ENCODE measurements at places on chromosomes 12 and 14.

DNA sequence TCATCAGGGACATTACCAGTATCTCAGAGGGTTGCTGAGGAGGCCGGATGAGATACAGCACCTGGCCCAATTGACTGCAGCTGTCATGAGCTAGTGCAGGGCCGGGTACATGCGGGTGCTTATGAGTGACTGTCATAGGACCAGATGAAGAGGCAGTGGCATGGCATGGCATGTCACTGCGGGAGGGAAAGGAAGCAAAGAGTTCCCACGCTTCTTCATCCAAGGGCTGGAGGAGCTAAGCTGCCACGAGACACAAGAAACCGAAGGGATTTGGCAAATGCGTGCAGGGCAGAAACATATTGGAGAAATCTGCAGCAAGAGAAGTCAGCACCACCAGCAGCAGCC, 10.7 kb upstream of the GPX2 start:
- no peak for DNase-seq

GRCh38 chr12:41277946-41278267, 89.8 kb downstream of the PDZRN4 start:
- DNase-seq: no peak

DNA sequence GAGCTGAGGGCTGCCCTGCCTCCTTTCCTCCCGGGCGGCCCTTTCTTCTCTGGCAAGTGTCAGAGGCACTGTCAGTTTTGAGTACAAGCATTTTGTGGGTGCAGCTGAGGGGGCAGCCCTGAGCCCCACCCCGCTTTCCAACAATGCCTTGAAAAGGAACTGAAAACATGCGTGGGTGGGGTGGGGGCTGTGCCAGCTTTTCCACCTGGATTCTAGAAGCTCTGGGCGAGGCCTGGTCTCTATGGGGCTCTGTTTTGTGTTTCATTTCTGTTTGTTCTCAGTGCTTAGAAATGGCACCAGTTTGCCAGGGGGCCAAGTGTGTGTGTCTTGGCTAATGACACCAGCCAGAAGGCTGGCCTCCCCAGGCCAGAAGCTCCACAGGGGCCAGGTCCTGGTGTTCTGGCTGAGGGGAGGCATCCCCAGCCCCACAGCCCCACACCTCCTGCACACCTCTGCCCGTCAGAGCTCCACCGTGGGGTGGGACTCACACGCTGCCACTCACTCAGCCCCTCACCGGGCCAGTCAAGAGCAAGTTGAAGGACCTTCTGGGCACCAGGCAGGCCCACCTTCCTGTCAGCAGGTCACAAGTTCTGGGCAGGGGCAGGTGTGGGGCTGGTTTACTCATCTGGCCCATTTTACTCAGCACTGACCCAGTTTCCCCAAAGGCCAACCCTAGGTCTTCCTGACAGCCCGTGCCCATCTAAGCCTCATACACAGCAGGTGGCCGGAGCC, 155.1 kb downstream of the CALM1 start:
- DNase-seq: no peak

- DNase-seq: no peak
Observed at GRCh38 chr14:68477110-68477455, 315.8 kb downstream of the ZFP36L1 start.

DNA sequence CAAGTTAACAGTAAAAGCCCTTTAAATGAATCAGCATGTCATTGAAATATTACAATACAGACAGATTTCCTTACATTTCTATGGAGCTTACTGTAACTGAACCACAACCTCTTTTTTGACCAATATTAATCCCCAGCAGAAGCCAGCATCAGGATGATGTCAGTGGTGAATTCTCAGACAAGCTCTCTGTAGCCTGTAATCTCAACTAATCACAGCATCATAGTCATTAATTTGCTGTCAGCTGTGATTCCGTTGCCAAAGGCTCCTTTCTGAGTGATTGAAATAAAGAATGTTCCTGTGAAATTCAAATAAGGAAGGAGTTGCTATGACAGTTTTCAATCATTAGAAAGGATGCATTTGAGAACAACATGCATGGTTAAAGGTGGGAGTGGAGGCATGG, 323.1 kb downstream of the PDZRN4 start:
- DNase-seq: no peak

GRCh38 chr12:11633968-11634367, 15.5 kb upstream of the ETV6 start:
- DNase-seq: no peak

- DNase-seq: peak; percentile 50
Observed at GRCh38 chr12:98591209-98591608, 2.3 kb upstream of the SLC25A3 start.

- DNase-seq: no peak
Observed at GRCh38 chr12:92049403-92049802, 96.2 kb downstream of the BTG1 start.

DNA sequence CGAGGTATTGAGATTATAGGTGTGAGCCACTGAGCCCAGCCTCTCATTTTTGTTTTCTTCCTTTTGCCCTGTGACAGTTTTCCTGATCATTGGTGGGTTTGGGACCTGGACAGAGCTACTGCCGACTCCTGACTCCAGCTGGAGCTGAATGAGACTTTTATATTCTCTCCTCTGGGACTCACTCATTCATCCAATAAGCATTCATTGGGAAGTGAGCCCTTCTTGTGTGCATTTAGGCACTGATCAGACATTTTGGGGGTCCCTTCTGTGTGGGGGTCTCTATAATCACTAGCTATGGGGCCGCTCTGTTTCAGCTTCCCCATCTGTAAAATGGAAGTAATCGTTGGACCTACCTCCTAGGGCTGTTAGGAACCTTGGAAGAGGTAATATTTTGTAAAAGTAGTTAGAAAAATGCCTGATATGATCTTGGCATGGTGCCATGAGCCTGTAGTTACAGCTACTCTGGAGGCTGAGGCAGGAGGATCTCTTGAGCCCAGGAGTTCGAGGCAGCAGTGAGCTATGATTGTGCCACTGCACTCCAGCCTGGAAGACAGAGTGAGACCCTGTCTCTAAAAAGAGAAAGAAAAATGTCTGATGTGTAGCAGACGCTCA, 7.2 kb downstream of the SH2B3 start:
- DNase-seq: no peak

GRCh38 chr12:45887544-45887943, 102.8 kb downstream of the SCAF11 start:
- no peak for DNase-seq

DNA sequence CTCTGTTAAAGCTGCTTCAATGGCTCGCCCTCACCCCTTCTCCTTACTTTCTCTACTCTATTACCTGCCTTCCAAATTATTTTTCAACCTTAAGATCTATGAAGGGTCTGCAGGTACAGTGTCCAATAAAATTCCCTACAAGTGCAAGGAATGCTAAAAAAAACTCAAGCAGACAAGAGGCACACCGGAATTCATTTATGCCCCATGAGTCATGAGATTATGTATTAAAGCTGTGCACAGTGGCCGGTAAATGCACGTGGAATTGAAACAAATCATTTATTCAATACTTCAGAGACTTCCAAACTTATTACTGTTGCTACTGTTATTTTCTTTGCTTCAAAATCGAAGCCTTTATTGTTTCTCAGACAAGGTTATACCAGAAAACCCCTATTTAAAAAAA, 68.4 kb downstream of the ST8SIA1 start:
- no peak for DNase-seq

GRCh38 chr12:65825507-65826352, 1.4 kb downstream of the HMGA2 start:
- DNase-seq: peak; percentile 42

DNA sequence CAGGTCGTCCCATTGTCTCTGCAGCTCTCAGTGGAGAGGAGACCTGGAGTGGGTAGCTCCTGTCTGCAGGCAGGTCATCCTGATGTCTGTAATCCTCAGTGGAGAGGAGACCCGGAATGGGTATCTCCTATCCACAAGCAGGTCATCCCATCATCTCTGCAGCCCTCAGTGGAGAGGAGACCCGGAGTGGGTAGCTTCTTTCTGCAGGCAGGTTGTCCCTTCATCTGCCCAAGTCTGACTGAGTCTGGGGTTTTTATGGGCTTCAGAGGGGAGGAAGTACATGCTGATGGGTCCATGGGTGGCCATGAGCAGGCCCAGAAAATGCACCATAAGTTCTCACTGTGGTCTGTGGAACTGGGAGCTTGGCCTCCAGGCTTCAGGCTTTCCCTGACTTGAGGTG, 28.9 kb upstream of the PAPLN start:
- DNase-seq: no peak

GRCh38 chr12:114671443-114672411, 12.2 kb downstream of the TBX3 start:
- DNase-seq: no peak

- DNase-seq: no peak
Observed at GRCh38 chr12:2408262-2408661, 355.5 kb downstream of the CACNA1C start.

GRCh38 chr14:36844443-36845195, 183.0 kb downstream of the PAX9 start:
- no peak for DNase-seq

- peak; percentile 9 for DNase-seq
Observed at GRCh38 chr12:105852951-105853350, 285.8 kb downstream of the NUAK1 start.

- no peak for DNase-seq
Observed at GRCh38 chr14:54489318-54489683, 521 bp upstream of the GMFB start.

- no peak for DNase-seq
Observed at GRCh38 chr14:22395803-22396202, 193.2 kb downstream of the DAD1 start.

GRCh38 chr12:115574826-115575225, 702.7 kb downstream of the MED13L start:
- DNase-seq: no peak

DNA sequence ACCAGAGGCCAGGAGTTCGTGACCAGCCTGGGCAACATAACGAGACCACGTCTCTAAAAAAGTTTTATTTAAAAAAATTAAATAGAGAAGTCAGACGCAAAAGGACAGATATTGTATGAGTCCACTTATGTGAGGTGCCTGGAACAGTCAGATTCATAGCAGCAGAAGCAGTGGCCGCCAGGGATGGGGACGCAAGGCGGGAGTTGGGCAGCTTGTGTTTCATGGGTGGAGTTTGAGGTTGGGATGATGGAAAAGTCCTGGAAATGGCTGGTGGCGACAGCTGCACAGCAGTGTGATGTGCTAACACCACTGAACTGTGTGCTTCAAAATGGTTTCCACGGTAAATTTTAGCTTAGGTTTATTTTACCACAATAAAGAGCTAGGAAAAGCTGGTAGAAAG, 57.6 kb upstream of the DDX11 start:
- DNase-seq: no peak

- no peak for DNase-seq
Observed at GRCh38 chr14:74841230-74842207, 34.4 kb downstream of the PROX2 start.

DNA sequence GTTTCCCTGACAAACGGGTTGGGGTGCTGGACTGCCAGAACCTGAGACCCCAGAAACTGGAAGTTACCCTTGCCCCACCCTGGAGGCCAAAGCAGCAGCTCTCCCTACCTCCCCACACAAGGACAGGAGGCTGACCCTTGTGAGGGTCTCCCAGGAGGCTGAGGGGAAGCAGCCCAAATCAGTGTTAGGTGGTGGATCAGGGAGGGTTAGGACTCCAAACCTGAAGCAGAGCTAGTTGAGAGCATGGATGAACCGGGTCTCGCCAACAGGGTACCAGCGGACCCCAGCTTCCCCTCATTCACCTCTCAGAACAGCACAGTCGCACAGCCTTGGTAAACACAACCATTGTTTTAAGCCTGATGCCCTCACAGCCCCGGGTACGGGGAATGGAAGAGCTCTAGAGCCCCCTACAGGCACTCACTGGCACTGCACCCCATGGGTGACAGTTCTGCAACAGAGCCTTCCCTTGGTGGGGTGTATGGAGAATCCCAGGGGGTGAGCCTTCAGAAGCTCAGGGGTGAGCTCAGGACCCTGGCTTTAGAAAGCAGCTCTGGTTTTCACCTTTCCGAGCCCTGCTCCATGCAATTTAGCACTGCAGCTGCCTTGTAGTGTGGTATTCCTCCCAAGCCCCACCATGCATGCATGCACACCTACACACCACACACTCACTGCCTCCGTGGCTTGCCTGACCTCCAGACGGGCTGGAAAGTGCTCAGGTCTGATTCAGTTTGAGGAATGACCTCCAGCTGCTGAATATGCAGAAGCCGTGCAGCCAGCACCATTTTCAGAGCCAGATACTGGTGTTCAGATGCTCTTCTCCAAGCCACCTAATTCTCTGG, 11.2 kb downstream of the ESRRB start:
- DNase-seq: peak; percentile 72

DNA sequence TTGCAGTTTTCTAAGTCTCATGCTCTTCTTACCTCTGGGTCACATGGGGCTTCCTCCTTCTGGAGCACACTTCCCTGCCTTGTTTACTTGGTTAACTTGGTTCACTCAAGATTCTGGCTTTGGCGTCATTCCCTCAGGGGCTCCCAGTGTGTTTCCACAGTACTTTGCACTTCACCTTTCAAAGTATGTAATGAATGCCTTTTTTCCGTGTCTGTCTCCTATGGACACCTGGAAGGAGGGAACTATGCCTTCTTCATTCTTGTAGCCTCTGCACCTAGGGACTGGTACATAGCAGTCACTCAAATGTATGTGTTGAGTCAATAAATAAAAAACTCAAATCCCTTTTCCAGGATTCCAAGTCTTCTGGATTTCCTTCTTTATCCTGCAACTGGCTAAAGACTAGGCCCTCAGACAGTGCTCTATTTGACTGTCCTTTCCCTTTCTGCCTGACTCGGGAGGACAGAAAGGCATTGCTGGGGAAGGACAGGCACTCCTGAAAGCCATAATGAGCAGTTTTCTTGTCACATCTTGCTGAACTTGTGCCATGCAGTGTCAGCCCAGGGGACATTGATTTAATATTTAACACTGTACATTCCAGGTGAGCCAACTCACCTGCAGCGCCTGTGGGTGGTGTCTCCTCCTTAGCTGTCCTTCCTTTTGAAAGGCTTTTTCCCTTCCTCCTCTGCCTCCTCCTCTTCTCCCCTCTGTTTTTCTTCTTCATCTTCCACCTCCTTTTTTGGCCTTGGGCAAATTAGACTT, 12.8 kb downstream of the MYRFL start:
- DNase-seq: no peak

GRCh38 chr12:1778911-1779310, 41.5 kb upstream of the LRTM2 start:
- DNase-seq: peak; percentile 83

GRCh38 chr14:101478796-101479410, 82.4 kb upstream of the DIO3 start:
- no peak for DNase-seq

Data from cardiac fibroblast (primary cell).